ENCODE measurements at places on chromosomes 13 and 19.
A peak's percentile ranks its signal among the peaks of the same experiment; 100 is the strongest.

DNA sequence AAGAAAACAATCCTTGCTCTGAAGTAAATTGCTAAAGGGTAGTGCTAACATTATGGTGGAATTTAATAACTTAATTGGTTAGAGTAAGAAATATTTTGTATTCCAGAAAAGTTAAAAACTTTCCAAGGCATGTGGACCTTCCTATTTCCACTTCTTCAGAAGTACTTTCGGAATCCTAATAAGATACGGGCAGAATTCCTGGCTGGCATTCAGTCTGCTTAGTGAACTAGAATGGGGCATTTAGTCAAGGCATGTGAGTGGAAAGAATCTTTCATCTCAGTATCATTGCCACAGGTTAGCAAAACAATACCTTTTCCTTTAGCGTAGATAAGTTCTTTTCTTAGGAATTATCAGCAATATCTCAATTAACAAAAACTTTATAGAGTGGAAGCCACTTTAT, 85.1 kb downstream of the TNFRSF19 start:
- no peak for DNase-seq

GRCh38 chr19:11555246-11555645, 3.8 kb downstream of the ELOF1 start:
- no peak for DNase-seq

DNA sequence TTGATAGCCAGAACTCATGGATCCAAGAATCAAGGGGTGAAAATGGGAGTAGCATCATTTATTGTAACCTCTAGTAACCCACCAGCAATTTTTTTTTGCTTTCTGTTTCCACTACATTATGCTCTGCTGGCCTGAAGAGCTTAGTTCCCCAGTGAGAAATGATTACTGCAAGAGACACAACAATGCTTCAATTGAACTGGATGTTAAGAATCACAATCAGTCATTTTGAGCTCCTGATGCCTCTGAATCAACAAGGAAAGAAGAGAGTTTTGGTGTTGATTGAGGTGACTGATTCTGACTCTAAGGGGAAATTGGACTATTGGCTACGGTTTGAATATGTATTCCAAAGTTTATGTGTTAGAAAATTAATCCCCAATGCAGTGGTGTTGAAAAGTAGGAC, 1084.4 kb downstream of the SLITRK1 start:
- DNase-seq = no peak

- DNase-seq = no peak
Observed at GRCh38 chr13:30676672-30677071, 58.7 kb upstream of the ALOX5AP start.

DNA sequence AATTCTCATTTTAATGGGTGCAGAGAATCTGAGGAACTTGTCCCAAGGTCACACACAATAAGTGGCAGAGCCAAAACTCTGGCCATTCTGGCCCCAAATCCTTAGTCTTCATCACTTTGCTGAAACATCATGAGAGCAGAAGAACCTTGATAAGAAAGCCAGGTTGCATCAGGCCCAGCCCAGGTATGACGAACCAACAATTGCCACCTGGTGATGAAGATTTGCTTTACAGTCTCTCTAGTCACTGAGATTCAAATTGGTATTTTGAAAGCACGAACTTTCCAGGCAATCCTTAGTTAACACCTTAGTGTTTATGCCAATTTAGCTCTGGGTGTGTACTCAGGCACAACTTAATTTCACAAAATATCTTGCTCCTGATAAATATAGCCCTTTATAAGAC, 502.7 kb upstream of the HTR2A start:
- no peak for DNase-seq

DNA sequence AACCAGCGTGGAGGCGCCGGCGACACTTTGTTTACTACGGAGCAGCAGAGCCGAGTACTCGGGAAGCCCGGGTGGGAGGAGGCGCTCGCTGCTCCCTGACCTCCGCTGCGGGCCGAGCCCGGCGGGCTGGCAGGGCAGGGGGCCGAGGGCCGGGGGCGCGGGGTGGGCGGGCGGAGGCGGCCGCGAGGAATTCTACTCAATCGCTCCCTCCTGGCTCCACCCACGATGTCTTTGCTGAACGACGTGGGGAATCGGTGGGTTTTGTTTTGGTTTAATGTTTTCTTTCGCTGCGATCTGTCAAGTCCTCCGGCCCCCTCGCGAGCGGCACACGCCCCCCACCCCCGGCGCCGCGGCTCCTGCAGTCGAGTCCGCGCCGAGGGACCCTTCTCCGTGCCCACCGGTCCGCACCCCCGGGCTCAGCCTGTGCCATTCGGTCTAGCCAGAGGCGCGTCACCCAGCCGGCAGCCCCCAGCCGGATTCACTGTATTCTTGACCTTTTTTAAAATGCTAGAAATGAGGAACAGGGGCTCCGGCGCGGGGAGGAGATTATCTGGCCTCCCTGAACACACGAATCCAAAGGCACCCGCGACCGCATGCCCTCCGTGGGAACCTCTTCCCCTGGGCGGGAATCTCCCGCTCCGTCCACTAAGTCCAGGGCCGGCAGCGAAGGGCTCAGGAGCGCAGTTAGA, 636 bp upstream of the FOXO1 start:
- DNase-seq = no peak

GRCh38 chr19:3284759-3285646, 60.5 kb downstream of the CELF5 start:
- DNase-seq = peak; percentile 84

DNA sequence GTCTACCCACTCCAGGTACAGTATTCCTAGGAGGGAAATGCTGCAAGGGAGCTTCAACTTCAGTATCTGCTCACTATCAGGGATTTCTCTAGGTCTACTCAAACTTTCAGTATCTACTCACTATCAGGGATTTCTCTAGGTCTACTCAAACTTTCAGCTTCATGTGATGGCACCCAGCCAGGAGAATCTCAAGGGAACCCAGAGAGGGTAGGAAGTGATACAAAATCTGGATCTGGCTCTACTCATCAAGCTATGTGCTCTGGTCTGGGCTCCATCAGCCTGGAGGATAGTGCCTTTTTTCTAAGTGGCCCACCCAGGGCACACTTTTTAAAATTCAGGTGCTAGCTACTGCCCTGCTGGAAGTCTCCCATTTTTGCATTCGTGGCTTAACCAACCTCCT, 52.3 kb upstream of the FNDC3A start:
- no peak for DNase-seq

- no peak for DNase-seq
Observed at GRCh38 chr13:22929381-22930126, 251.2 kb upstream of the SGCG start.

DNA sequence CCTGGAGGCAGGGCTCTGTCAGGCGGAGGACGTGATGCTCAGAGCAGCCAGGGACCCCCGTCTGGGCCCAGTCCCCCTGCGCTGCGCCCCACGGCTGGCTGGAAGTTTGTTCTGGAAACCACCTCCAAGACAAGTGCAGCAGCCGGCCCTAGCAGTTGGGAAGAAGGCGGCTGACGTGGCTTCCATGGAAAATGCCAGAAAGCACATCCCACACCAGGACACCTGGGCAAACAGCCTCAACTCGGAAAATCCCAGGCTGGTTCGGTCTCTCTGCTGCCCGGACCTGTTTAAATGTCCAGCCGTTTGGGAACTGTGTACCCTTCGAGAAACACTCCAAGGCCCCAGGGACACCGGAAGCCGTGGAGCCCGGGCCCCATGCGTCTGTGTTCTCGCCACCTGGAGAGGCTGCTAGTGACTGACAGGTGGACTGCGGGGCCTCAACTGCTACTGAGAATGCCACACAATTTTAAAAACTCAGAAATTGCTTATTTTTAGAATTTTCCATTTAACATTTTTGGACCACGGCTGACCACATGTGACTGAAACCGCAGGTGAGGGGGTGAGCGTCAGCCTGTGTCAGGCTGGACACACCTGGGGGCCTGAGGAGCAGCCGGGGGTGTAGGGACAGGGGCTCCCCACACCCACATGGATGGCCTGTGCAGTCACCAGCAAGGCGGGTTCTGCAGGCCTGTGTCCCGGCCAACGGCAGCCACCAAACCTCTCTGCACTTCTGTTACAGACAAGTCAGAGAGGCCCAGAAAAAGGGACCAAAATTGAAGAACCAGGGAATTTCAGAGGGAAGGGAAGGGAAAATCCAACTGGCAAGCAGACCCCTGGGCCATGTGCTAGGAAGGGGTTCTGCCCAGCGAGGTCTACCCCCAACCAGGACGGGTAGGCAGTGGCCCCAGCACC, 31.7 kb downstream of the RASA3 start:
- DNase-seq = peak; percentile 67

DNA sequence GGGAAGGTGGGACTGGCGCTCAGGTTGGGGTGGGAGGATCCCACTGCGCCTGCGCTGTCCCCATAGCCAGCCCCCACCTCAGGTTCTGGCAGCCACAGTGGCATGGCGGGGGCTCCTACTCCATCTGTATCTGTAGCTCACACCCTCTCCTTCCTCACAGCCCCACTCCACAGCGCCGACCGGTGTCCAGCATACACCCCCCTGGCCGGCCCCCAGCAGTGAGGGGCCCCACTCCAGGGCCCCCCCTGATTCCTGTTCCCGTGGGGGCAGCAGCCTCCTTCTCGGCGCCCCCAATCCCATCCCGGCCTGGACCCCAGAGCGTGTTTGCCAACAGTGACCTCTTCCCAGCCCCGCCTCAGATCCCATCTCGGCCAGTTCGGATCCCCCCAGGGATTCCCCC, 6.0 kb downstream of the TMED1 start:
- no peak for DNase-seq

DNA sequence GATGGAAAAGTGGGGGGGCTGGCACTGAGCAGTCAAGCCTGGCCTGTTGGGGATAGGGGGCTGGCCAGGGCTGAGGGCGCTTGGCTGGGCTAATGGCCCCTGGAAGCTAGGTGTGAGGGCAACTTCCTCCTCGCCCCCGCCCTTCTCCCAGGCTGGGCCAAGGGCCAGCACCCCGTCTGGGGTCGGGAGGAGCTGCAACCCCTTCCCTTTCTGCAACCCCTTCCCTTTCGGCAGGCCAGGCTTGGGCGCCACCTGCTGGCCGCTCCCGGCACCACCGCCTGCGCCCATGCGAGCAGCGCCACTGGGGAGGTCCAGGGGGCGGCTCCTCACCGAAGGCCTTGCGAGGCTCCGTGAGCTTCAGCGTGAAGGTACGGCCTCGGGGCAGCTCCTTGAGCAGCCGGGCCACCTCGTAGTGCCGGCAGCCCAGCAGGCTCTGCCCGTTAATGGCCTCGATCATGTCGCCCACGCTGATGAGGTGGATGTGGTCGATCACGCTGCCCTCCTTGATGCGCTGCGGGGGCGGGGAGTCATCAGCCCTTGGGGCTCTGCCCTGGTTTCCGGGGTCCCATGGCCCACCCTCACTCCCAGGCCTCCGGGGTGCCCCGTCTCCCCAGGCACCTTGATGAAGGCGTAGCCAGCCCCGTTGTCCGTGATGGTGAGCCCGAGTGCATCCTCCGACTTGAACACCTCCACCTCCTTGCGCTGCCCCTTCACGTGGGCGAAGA, 5.0 kb upstream of the PTGER1 start:
- peak; percentile 93 for DNase-seq

DNA sequence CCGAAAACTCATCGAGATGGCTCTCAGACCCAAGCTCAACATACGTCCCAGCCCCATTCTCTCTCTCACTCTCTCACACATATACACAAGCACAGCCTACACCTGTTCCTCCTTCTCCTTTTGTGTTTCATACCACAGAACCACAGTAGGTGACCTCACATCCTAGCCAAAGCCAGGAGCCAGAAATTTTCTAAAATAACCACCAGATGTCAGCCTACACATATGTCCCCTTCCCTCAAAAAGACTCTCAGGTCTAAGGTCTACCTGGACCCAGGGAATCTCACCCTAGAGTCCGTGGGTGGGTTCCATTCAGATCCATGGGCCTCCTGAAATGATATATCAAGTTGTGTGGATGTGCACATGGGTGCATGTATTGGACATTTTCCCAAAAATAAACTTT, 104.2 kb upstream of the IPO5 start:
- no peak for DNase-seq

DNA sequence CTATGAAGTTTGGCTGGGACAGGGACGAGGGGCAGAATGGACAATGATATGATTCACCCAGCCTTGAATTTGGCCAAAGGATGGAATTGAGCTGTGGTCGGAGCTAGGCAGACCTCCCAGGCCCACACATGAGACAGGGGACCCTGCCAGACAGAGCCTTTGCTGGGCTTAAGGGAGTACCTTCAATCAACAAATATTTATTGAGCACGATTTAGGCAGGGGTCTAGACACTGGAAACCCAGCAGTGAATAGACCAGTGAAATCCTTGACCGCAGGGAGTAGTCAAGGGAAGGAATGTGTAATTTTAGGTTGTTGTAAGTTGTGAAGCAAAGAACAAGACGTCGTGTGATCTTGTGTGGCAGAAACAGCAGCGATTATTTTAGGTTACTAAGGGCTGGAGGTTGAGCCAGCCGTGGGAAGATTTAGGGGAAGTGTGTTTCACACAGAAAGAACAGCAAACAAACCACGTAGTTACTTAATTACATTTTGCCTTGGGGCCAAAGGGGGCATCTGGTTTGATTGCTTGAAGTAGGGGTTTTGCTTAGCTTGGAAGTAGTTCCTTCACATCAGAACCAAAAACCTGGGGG, 16.9 kb upstream of the AP1M2 start:
- peak; percentile 73 for DNase-seq

DNA sequence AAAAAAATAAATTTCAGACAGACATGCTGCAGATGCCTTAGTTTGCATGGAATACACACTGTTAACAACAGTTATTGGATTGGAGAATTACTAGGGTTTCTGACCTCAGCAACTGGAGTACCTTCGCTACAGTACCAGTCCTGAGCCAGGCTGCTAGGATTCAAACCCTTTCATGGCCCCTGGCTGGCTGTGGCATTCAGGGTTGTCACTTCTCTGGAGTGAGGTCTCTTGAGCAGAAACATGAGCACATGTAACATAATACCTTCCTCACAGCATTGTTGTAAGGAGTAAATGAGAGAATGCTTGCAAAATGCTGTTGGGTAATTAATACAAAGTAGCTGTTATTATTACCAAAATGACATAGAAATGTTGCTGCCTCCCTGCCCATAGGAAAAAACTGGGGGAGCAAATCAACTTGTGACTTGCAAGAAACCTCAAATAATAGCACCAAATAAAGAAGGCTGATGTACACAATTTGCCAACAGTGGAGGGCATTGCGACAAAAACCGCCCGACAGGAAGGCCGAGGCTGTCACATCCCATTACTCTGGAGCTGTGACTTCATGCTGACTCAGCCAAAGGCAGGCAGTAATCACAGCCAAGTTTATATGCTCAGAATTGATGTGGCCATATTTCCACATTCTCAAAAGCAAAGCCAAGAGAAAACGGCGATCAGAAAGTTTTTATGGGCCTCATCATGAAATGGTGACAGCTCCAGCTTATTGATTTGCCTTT, 100.4 kb downstream of the RFC3 start:
- no peak for DNase-seq

- no peak for DNase-seq
Observed at GRCh38 chr13:109899316-109899715, 112.9 kb upstream of the IRS2 start.

- no peak for DNase-seq
Observed at GRCh38 chr19:8512115-8512967, 1.6 kb downstream of the ZNF414 start.

All from GM20000 (cell line).